HFFc6 (cell line): ENCODE measurements at places on chromosomes 6 and 20.

- DNase-seq: no peak
Measured at GRCh38 chr6:209432-210103, 82.7 kb upstream of the DUSP22 start.

DNA sequence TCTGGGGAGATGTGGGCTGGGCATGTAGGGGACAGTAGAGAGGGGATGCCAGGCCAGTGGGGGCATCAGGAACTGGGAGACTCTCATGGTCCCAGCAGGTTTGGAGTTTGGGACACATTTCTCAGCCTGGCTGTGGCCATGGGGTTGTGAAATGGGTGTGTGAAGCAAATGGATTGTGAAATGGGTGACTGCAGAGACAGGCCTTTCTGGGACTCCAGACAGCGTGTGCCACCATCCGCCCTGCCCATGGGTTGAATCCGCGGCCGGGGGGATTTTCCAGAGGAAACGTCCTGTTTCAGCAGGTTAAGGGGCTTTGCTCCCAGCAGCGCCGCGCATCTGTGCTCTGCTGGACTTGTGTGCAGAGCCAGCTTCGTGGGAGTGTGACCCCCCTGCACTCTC, 3.7 kb upstream of the PMEPA1 start:
- DNase-seq: no peak

DNA sequence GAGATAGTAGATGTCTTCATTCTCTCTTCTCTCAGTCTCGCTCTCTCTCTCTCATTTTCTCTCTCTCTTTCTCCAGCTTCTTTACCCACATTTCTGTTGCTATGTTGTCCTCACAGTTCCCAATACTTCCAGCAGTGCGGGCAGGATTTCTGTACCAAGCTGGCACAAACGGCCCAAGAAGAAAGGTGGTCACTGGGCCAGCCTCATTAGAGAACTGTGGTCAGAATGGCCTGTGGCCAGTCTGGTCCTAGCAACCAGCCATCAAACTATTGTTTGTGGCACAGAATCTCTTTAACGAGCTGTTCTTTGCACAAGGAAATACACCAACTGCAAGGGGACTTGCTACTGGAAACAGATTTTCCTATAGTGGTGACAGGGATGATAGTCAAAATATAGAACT, 81.3 kb downstream of the SEL1L2 start:
- no peak for DNase-seq

- DNase-seq: no peak
Measured at GRCh38 chr6:81808851-81809570, 56.5 kb upstream of the TENT5A start.

GRCh38 chr6:150627154-150627553, 27.5 kb downstream of the PLEKHG1 start:
- no peak for DNase-seq

- peak; percentile 7 for DNase-seq
Measured at GRCh38 chr6:79762370-79762769, 131.2 kb downstream of the SH3BGRL2 start.

- DNase-seq: no peak
Measured at GRCh38 chr20:10247440-10247839, 28.8 kb downstream of the SNAP25 start.

GRCh38 chr6:161261816-161262215, 12.0 kb downstream of the AGPAT4 start:
- DNase-seq: no peak

DNA sequence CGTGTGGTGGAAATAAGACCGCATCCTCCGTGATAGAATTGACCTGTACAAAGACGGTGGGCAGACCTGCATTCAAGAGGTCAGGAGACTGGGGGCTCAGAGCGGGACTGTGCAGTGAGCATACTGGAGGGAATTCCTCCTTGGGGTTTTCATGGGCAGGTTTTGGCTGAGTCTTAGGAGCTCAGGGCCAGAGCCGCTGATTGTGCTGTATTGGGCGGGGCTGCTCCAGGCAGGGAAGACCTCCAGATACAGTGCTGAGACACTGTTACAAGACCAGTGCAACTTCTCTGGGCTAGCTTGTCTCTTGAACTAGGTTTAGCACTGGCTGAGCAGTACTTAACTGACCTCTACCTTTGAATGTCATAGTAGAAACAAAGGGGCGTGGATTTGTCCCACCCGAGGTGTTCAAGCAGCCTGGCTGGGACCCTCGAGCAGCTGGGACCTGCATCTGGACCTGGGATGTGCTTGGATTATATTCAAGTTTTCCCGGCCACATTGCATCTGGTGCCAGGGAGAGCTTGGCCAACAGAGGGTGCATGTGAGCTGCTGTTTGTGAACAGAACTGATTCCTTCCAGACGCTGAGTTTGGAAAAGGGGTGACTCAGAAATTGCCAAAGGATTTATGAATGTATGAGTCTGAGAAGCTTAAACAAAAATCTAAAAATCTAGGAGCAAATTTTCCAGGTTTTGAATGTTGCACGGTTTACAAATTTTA, 33.4 kb upstream of the SLC22A1 start:
- DNase-seq: peak; percentile 95

DNA sequence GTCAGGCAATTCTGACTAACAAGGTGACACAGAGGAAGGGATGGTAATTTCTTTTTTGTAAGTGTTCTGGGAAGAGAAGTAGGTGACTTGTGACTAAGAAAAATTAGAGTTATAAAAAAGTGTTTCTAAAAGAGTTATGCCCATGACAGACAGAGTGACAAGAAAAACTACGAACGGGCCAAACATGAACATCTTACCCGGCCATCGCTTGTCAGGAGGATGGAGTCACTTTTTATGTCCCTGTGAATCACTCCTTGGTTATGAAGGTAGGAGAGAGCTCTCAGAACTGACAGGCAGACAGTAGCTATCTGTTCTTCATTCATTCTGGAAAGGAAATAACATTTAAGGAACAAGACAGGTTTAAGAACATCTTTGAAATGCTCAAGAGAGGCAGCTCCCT, 43.0 kb downstream of the LAMP5 start:
- no peak for DNase-seq

DNA sequence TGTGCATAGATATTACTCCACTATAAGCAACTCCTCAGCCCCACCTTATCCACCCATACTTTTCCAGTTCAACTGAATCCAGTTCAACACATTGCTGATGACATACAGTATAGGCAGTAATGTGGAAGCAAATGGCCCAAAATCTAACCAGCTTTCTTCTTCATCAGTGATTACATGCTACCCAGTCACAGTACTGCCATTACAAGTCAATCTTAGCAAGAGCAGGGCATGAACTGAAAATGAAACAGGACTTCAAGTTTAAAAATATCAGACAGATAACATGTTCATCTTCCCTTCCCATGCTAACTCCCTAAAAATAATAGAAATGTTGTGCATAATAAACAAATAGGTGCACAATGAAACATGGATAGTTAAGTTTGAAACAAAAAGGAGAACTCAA, 19.2 kb downstream of the RRAGD start:
- DNase-seq: no peak

DNA sequence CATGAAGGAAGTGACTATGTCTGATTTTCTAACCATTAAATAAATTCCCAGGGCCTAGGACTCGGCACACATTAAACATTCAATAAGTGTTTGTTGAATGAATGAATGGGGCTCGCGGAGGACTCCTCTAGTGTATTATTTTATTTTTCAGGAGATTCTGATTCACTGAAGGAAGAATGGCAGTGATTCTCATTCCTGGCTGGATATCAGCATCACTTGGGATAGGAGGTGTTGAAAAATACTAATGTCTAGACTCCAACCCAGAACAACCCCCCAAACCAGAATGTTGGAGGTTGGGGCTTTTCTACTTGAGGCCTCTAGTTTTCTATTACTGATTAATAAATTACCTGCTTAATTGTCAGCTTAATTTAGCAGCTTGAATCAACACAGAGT, 195.4 kb downstream of the BTBD3 start:
- DNase-seq: no peak

DNA sequence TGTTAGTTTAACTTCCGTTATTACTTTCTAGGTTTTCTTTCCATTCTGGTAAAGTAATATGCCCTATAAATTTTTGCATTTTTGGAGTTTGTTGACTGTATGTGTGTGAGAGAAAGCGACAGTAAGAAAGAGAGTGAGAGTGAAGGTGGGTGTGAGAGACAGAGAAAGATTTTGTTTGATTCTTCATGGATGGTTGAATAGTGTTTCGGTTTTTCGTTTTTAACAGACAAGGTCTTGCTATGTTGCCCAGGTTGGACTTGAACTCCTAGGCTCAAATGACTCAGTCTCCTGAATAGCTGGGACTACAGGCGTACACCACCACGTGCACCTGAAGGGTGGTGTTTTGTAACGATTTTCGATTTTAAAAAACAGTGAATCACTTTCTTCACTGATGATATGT, 329.1 kb upstream of the RUNX2 start:
- DNase-seq: no peak

- no peak for DNase-seq
Measured at GRCh38 chr6:1182722-1183521, 129.0 kb upstream of the FOXQ1 start.
